ENCODE measurements at places on chromosomes 2 and 18.

DNA sequence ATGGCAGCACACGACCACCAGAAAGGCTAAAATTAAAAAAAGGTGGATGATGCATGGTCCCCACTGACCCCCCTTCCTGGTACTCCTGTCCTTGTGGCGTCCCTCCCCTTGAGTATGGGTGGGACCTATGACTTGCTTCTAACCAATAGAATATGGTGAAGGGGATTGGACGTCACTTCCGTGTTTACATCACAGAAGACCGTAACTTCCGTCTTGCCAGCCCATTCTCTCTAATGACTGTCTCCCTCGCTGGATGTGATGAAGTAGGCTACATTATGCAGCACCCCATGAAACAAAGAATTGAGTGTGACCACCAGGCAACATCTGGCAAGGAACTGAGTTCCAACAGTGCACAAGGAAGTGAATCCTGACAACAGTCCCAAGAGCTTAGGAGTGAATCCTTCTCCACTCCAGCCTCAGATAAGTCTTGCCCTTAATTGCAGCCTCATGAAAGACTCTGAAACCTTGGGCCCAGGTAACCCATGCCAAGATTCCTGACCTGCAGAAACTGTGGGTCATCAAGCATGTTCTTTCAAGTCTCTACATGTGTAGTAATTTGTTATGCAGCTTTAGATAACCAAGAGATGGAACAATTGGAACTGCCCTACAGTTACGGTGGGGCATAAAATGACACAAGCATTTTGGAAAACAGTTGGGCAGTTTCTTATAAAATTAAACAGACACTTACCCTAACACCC lies 80.1 kb upstream of the NPAS2 start:
- no peak for DNase-seq

GRCh38 chr2:109148991-109149645 lies 20.1 kb downstream of the SH3RF3 start:
- no peak for DNase-seq

DNA sequence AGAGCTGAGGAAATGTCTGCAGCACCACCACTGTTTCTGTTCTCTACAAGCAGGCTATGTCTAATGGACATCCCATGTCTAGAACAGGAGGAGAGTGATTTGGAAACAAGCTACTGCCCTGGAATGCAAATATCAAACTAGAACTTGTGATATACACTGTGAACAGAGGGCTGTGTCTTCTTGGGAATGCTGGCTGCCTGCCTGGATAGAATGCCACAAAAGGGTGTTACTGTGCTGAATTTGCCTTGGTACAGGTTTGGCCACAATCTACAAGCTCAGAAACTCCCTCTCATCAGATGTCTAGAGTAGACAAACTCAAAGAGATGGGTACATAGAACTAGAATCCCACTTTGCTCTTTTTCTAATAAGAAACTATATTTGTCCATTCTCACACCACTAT lies 170.5 kb downstream of the NYAP2 start:
- DNase-seq, result no peak

DNA sequence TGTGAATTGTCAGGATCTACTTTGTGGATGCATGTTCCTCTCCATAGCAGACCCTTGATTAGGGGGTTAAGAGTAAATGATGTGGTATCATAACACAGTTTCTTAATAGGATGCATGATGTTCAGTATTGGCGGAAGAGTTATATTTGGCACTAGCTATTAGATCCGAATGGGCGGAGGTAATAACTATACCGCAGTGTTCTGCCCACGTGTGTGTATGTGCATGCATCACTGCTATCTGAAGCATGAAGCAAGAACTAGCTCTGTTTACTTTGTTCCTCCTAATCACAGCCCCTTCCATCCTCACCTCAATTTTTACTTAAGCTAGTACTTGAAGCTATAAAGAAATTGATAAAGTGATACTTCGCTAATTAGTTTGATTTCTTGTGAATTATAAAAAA lies 159.6 kb upstream of the NOSTRIN start:
- DNase-seq, result no peak

DNA sequence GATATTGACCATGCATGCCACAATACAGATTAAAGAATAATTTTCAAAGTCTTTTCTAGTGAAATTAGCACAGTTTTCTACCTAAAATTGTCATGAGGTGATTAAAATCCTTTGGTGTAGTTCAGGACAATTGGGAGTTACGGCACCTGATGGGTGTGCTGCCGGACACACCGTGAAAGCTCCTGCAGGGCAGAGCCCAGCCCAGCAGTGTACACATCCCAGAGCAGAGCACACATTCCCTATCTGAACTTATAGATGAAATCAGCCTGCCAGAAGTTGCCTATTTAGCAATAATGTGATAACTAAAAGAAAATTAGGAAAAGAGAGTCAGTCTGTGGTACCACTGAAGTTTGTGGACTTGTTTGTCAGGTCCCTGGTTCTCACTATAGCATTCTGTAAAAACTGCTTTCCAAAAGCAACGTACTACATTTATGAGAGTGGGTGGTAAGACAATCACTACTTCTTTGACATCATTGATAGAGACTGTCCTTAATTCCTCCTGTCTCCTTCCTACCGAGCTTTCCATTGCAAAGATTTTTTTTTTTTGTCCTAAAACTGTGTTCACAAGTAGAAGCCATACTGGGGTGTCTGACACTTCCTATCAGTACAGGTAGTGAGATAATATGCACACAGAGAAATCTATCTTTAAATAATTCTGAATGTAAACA lies 3.4 kb downstream of the CYTIP start:
- DNase-seq, result no peak

- no peak for DNase-seq
These were observed 1.0 kb downstream of the MARS2 start for GRCh38 chr2:197705912-197706838.

DNA sequence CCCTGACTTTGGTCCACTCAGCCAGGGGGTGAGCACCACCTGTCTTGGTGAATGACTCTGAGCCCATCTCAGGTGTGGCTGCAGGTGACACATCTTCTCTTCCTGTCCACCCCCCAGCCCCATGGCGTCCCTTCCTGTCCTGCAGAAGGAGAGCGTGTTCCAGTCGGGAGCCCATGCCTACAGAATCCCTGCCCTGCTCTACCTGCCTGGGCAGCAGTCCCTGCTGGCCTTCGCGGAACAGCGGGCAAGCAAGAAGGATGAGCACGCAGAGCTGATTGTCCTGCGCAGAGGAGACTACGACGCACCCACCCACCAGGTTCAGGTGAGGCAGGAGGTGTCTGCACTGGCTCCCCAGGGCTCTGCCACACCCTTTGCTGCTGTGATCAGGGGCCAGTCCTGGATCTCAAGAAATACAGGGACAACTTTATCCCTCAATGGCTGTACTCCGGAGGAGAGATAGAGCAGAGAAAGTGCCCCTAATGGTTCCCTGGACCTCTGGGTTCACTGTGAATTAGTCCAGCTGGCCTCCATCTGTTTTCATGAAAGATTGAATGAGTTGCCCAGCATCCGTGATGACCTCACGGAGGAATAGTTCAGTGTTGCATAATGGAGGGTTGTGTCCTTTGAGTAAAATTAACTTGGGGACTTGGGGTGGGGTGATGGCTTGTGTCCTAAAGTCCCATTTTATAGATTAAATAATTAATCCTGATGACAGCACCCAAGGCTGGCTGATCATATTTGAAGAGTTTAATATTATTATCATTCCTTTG lies at the start of gene NEU2:
Gene NEU2, plus strand, starts transcription at position 122 of the 770 bp plus-strand sequence. Its CDS starts 0 bp downstream, at position 122.
- DNase-seq, result no peak

- DNase-seq, result peak; percentile 25
These were observed at the start of gene GALM for GRCh38 chr2:38665854-38666555. GALM (plus strand) TSS chr2:38666114; CDS start chr2:38666162, 48 bp downstream.

- no peak for DNase-seq
These were observed 218.3 kb downstream of the STK39 start for GRCh38 chr2:168029071-168029470.

GRCh38 chr2:77602771-77603170 lies 80.6 kb upstream of the LRRTM4 start:
- no peak for DNase-seq

DNA sequence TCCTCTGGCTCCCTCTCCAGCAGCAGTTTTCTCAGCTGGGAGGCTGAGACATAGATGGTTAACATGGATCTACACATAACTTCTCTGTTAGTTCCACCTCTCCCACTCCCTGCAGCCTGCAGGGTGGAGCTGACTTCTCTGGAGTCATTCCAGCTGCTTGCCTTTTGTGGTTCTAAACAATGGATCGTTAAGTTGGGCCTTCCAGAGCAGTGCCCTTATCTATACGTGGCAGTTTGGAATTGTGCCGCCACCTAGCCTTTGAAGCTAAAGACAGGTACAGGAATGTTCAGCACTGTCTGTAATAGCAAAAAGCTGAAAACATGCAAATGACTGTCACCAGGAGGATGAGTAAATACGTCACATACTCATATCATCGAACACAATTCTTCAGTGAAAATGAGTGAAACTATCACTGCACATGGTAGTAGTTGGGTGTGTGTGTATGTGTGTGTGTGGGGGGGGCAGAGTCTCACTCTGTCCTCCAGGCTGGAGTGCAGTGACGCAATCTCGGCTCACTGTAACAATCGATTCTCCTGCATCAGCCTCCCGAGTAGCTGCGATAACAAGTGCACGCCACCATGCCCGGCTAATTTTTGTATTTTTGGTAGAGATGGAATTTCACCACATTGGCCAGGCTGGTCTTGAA lies 50.3 kb downstream of the SH2D6 start:
- no peak for DNase-seq

GRCh38 chr2:233408366-233409285 lies 54.3 kb downstream of the DGKD start:
- no peak for DNase-seq

GRCh38 chr2:71742953-71743601 lies 289.7 kb downstream of the DYSF start:
- DNase-seq, result no peak

- no peak for DNase-seq
These were observed 639.9 kb downstream of the DCC start for GRCh38 chr18:52979892-52980291.

- DNase-seq, result no peak
These were observed 101.4 kb downstream of the COLEC12 start for GRCh38 chr18:398935-399630.

- no peak for DNase-seq
These were observed 1394.8 kb upstream of the ZEB2 start for GRCh38 chr2:145914716-145915115.

DNA sequence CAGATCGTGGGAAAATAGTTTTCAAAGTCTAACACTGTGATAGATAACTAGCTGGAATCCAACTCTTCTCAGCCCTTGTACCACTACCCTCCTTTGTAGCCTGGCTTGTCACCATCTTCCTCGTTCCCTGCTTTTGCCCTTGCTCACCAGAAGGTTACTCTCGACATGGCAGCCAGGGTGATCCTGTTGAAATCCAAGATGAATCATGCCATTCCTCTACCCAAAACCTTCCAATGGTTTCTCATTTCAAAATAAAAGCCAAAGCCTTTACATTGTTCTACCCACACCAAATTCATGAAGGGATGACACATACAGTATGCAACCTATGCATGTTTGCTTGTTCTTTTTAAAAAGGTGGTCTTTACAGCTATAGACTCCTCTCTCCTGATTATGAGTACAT lies 45.7 kb downstream of the STAT4 start:
- no peak for DNase-seq

Measured in CD4-positive, CD25-positive, alpha-beta regulatory T cell (primary cell).